Thyroid gland (tissue), 4 donors: ENCODE measurements at places on chromosomes 7 and 10.

- DNase-seq = no peak
Observed at GRCh38 chr10:118595064-118595420, 406 bp downstream of the PRLHR start.

GRCh38 chr7:79615466-79615865 is 162.0 kb upstream of the MAGI2 start:
- no peak for DNase-seq

DNA sequence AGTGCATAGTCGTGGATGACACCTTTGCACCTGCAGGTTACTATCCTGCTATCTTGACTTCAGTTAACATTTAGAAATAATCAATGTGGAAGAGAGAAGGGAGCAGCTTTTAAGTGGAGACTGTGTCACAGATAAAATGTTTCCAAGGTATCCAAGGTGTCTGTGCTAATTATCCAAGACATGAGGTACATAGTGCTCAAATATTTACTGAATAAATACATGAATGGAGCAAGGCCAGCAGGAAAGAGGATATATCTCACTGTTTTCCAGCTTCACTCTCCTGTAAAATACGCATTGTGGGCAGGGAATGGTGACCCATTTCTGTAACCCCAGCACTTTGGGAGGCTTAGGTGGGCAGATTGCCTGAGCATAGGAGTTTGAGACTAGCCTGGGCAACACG is 552.4 kb downstream of the PHTF2 start:
- no peak for DNase-seq

- DNase-seq = no peak
Observed at GRCh38 chr10:62022830-62023229, 121.3 kb downstream of the ARID5B start.

GRCh38 chr10:31147210-31147608 is 115.5 kb upstream of the ZNF438 start:
- DNase-seq = no peak

DNA sequence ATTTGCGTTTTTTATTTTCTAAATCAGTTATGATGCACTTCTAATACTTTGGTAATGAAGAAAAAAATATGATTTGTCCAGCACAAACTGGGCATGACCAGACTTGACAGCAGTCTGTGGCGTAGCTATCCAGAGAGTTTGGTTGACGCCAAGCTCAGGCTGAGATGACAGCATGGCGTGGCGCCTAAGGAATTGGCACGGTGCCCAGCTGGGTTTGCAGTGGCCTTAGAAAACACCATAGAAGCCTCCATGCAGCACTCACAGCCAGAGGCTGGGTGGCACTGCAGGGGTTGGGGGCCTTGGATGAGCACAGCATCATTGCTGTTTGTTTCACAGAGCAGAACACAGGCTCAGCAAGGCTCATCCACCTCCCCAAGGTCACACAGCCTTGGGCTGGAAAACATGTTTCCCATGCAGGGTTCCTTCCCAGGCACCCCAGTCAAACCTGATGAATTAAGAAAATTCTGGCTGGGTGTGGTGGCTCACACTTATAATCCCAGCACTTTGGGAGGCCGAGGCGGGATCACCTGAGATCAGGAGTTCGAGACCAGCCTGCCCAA is 88.9 kb downstream of the GTF2IRD1 start:
- no peak for DNase-seq

- DNase-seq = no peak
Observed at GRCh38 chr10:59373071-59373470, 10.7 kb upstream of the FAM13C start.

GRCh38 chr7:19336836-19337383 is 191.7 kb upstream of the FERD3L start:
- DNase-seq = no peak

DNA sequence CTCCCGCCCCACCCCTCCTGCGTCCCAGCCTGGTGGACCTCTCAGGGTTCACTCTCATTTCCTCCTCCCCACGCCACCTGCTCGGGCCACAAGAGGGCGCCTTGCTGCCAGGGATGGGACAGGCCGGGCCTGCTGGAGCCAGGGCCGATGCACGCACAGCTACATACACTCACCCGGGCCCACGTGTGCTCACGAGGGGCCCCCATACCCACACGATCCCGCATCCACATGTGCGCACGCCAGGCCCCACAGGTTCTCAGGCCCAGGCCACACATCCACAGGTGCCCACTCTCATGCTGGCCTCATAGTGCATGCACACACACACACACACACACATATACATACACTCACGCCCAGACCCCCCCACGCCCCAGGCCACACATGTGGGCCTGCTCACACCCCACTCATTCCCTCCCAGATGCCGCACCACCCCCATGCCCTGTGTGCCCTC is 68.6 kb downstream of the LHPP start:
- peak; percentile 89 for DNase-seq

DNA sequence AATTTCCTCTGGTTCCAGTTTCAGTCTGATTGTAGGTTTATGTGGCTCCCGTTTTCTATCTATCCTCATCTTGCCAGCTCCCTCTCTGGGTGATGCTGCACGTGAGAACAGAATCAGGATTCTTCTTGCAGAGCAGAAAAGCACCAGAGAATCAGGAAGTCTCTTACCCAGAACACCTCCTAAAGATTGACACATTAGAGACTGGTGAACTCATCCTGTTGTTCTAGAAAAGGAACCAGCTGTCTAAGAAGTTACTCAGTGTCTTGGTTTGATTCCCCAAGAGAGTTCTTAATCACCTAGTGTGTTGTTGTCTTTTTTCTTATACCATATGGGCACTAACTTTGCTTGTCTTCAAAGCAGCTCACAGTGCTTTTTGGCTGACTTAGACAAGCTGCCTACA is 152.4 kb downstream of the DGKI start:
- DNase-seq = no peak

DNA sequence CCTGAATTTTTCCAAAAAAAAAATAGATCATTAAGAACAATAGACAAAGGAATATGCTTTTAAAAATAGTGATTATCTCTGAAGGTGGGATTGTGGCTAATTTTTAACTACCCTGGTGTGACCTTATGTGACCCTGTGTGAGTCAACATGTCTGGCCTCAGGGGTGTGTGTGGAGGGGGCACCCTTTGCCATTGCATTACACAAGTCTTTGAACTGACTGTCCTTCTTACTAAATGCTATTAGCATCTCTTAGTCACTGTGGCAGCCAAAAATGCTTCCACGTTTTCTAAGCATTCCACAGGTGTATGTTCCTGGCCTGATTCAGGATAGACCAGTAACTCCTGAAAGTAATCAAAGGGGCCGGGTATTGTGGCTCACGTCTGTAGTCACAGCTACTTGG is 175.4 kb downstream of the MGMT start:
- no peak for DNase-seq

DNA sequence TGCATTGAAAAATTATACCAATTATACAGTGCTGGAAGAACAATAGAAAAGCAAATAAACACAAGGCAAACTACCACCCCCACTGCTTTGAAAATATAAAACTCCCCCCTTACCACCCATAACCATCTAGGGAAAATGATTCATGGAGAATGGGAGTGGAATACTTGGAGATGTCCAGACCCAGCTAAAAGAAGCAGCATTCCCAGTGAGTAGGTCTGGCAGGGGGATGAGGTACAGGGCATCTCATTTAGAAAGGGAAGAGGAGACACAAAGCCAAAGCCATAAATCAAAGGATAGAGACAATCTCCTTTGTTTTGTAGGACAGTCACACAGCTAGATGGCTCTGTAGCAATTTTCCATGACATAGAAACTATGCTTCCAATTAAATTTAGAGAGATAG is 36.0 kb upstream of the DGKI start:
- no peak for DNase-seq

- no peak for DNase-seq
Observed at GRCh38 chr10:79185796-79186374, 117.1 kb downstream of the ZMIZ1 start.

DNA sequence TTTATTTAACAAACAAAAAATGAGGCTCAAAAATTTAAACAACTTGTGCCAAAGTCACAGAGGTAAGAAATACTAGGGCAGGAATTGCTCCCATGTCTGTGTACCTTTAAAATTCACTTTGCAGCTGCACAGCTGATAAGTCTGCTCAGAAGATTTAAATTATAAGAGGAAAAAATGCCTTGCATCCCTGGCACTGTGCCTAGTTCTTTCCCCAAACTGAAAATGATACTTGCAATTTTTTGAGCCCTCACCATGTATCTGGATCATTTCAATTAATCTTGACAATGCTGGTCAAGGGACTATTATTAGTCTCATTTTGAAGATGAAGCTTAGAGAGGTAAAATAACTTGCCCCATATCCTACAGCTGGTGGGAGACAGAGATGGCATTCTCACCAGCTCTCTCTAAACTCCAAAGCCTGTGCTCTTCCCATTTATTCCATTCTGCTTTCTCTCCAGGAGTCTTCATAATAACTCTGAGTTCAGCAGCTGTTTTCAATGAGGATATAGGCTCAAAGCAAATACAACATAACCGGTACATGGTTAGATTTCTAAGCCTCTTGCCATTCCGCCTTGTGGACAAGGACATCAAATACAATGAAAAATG is 350.5 kb upstream of the LRRTM3 start:
- DNase-seq = no peak

DNA sequence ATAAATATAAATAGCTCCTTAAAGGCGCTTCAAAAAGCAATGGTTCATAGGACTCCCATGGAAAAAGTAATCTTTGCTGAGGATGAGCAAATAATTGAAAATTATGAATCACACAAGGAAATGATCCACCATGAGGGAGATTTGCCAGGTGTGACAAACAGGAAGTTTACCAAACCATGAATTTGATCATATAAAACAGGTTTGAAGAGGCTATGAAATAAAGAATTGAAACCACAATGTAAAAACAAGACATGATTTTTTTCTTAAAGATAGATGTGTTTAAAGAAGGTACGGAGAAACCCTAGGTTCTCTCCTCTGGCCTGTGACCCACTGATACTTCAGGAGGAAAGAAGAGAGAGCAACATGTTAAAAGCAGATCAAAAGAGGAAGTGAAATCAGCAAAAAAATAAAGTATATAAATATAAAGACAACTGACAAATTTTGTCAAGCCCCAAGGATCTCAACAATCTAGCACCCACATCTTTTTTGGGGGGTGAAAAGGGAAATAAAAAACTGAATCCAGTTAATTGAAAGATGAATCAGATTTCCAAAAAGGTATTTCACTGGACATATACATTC is 111.3 kb upstream of the ASAH2 start:
- no peak for DNase-seq

GRCh38 chr10:6068422-6068821 is 6.3 kb upstream of the IL2RA start:
- no peak for DNase-seq

DNA sequence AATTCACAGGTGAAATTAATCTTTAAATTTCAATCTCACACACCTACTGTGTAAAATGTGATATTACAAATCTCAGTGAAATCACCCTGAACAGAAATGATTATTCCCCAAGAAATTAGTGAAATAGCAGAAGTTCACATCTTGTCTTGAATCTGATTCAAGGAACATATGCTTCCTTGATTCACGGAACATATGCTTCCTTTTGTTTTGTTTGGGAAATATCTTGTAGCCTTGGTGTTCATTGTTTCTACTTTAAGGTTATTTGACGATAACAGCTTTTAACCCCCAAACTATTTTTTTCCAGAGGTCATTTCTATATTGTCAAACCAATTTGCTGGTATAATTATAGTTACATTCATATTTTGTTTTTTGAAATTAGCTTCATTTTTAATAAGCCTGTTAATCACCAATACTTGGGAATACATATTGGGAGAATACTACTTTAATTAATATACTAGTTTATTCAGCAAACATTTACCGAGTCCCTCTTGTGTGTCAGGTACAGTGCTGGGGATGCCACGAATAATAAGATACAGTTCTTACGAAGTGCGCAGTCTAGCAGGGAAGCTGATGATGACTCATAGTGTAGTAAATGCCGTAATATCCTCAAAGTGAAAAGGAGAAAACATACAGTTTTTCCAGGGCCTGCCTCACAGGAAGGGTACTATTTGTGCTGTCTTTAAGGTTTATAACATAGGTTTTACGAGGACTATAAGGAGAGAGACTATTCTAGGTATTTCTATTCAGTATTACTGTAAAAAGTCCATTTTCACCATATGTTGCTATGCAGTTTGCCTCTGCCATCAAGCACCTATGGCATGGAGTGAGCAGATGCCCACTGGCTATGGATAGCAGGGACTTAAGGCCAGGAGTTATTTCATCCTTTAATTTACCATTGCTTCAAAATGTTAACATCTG is 32.5 kb downstream of the PRKAR2B start:
- DNase-seq = no peak

GRCh38 chr7:111650456-111650999 is 88.2 kb upstream of the IMMP2L start:
- DNase-seq = no peak

GRCh38 chr10:114516356-114516755 is 112.1 kb upstream of the AFAP1L2 start:
- DNase-seq = no peak

- DNase-seq = no peak
Observed at GRCh38 chr7:2864204-2864985, 20.3 kb upstream of the GNA12 start.

DNA sequence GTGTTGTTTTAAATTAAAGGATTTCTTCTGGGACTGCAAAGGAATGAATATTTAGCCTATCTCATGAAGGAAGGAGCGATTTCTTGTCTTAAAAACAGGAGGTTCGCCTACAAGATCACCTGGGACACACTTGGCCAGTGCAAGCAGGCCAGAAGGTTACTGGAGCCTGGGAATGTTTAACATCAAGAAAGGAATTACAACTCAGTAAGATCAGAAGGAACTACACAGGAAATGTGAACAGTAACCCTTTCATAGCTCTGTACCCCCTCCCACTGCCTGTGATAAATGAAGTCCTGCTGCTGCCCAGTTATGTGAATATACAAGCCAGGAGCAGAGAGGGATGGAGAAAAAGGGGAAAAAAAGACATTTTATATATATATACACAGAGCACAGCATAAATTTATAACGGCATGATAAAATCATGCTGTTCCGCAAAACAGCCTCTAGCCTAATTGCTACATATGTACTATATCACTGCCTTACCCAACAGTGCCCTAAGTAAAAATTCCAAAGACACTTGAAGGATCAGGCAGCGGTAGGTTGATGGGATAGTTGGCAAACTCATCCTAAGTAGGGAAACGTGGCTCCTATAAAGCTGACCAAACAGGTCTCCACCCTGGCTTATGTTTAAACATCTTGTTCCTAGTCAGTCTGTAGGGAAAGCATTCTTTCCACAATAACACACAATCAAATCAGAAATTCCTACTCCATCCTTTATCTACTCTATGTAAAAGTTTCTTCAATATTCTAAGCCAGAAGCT is 63.8 kb downstream of the ZNF438 start:
- no peak for DNase-seq

- no peak for DNase-seq
Observed at GRCh38 chr10:93673791-93674190, 28.6 kb downstream of the FRA10AC1 start.

DNA sequence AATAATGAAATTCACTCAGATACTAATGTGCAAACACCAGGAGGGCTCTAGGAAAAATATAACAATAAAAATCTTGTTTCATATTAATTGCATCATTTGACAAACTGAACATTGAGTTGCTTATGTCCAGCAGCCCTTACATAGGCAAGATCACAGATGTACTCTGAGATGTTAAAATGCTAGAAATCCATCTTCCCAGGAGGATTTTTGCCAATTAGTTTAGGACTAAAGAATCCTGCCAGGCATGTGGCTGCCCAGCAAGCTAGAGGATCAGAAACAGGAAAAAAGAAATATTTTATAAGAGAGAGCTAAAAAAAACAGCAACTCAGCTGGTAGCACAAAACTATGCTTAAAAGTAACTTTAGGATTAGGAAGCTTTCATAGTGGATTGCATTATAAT is 407.8 kb downstream of the NXPH1 start:
- no peak for DNase-seq
